IPS DF 19.7 (cell line): ENCODE measurements at places on chromosomes 2 and 18.

- no peak for DNase-seq
These were observed 609.5 kb upstream of the SLC8A1 start for GRCh38 chr2:41061356-41061755.

GRCh38 chr18:36281936-36282335, 15.6 kb upstream of the FHOD3 start:
- no peak for DNase-seq

- DNase-seq = no peak
These were observed 60.5 kb upstream of the CYRIA start for GRCh38 chr2:16726147-16726546.

- DNase-seq = no peak
These were observed 26.6 kb downstream of the HS6ST1 start for GRCh38 chr2:128291844-128292598.

DNA sequence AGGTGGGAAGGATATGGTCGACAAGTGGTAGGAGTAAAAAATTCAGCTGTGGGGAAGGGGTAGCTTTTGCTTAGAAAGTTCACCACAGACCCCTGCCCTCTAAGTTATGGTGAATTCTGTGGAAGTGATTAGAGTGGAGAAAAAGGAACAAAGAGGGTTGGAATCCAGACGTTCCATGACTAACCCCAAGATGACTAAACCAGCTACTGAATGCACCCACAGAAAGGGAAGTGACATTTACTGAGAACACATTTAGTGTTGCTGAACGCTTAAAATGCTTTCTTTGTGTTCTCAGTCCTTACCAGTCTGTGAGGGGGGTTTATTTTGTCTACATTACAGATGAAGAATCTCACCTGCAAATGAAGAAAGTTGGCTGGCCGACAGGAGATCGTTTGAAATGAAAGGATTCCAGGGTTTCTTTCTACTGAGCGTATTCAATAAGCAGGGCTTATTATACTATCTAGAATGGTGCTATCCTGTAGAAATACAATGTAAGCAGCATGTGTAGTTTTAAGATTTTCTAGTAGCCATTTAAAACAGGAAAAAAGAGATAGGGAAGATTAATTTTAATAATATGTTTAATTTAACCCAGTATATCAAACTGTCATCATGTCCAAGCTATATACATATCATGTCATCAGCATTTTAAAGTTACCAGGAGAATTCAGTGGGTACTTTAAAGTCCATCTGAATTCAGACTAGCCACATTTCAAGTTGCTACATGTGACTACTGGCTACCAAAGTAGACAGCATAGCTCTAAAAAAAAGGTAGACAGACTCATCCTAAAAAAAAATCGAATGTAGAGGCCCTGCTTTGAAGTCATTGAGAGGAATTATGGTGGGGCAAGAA, 60.1 kb downstream of the LIMS1 start:
- no peak for DNase-seq

DNA sequence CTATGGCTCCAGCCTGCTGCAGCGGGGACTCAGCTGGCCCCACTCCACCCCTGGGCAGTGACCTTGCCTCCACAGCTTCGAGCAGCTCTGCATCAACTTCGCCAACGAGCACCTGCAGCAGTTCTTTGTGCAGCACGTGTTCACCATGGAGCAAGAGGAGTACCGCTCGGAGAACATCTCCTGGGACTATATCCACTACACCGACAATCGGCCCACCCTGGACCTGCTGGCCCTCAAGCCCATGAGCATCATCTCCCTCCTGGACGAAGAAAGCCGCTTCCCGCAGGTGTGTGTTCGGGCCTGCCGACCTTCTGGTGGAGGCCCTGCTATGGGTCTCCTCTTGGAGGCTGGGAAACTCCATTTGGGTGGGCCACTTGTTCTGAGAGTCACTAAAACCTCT, 48.6 kb downstream of the MYO7B start:
- no peak for DNase-seq

GRCh38 chr18:55256226-55256928, 297.1 kb upstream of the CCDC68 start:
- DNase-seq = no peak

DNA sequence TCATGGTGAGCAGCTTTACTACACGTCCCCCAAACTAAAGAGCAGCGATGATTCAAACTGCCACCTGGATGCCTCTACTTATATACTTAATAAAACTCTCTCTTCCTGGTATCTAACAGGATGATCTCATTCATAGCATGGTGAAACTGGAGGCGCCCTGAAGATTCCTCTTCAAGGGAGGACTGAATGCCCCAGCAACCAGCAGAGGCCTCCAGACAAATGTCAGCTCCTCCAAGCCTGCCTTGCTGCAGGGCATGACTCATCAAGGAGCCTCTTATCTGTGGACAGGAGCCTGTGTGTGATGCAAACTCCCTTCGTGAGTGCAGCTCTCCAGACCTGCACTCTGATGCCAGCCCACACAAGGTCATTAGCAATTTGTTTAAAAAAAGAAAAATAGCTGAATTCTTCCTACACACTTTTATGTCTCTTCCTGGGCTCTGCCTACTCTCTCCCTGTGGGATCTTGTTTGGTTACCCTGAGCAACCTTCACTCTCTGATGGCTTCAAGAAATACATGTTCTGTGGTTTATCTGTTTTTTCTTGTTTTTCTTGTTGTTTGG, 30.2 kb downstream of the LONRF2 start:
- DNase-seq = no peak

DNA sequence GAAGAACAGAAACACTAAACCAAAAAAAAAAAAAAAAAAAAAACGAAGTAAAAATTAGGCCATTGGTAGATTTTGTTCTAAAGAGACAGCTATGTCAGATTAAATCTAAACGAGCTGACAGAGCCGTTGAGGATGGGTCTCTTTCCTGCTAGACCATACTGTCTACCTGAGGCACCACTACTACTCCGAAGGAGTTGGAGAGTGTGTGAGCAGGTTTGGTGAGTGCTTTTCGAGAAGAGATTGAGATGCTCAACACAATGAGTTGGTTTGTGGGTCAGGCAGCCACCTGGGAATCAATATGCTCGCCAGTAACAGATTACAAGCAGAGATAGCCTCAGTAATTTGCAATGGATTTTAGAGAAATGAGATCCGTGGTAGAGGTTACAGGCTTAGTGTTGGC, 281.5 kb upstream of the EPAS1 start:
- DNase-seq = no peak

DNA sequence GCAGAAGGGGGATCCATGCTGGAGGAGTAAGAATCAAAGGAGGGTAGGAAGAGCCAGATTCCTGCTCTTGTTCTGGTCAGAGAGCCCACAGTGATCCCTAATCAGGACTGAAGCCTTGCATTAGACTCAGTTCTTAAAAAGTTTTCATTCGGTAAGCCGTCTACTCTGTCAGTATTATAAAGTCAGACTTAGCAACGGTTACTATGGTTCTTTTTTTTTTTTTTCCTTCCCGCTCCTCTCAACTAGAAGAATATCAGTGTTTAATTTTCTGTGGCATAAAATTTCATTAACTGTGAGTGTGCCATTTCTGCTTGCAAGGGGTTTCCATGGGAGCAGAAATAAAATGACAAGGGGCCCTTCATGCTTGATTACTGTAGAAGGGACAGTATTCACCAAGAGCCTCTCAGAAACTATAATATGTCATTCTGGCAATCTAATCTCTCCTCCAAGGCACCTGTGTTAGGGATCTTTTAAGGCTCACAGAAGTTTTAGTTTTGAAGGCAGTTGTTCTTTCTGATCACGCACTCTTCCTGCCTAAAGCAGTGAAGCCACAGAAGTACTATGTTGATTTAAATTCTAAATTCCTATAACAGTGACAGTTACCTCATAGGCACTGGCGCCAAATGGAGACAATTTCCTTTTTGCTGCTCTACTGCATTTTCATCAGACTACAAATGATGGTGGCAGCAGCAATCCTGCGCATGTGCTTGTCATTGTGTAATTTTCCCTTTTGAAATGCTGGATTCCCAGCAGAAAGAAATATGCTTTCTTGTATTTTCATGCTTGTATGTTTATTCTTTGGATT, 57.0 kb downstream of the OSBPL6 start:
- no peak for DNase-seq
